ENCODE measurements at places on chromosomes 6 and 20. TPM values are rescaled to one million over a fixed set of nuclear protein-coding genes. Genes with fewer than 3 reads are reported as not detected.

The SEMG1 gene
- polyA plus RNA-seq, result not detected

The TFAP2C gene
- polyA plus RNA-seq, result not detected

The BMP5 gene
- not detected for polyA plus RNA-seq

The NKAIN2 gene
- not detected for polyA plus RNA-seq

The KIAA0408 gene
- polyA plus RNA-seq, result not detected

The AGPAT4 gene
- 14.8 TPM for polyA plus RNA-seq

The TRIM10 gene
- not detected for polyA plus RNA-seq

The WFDC12 gene
- polyA plus RNA-seq, result not detected

The FAM162B gene
- not detected for polyA plus RNA-seq

The ZFP57 gene
- 5.2 TPM for polyA plus RNA-seq

The ETV7 gene
- polyA plus RNA-seq, result 2.0 TPM

DNA sequence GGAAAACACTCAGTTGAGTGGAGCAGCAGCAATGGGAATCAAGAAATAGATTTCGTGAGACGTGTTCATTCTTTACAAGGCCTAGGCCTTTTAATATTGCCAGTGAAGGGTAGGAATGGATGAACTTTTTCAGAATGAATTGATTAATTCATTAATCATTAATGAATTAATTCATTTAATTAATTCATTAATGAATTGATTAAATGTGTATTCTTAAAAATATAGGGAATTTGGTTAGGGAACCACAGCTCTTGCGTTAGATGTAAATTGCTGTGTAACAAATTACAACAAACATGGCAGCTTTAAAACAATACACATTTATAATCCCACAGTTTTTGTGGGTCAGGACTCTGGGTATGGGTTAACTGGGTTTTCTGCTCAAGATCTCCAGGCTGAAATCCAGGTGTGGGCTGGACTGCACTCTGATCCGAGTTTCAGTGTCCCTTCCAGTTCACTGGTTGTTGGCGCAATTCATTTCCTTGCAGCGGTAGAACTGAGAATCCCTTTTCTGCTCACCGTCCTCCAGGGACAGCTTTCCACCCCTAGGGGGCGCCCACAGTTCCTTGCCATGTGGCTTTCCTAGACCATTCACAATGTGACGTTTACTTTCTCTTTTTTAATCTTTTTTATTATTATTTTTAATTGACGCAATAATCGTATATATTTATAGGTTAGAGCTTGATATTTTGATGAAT is 32.8 kb upstream of the BCAS1 start:
- peak; percentile 45 for DNase-seq

DNA sequence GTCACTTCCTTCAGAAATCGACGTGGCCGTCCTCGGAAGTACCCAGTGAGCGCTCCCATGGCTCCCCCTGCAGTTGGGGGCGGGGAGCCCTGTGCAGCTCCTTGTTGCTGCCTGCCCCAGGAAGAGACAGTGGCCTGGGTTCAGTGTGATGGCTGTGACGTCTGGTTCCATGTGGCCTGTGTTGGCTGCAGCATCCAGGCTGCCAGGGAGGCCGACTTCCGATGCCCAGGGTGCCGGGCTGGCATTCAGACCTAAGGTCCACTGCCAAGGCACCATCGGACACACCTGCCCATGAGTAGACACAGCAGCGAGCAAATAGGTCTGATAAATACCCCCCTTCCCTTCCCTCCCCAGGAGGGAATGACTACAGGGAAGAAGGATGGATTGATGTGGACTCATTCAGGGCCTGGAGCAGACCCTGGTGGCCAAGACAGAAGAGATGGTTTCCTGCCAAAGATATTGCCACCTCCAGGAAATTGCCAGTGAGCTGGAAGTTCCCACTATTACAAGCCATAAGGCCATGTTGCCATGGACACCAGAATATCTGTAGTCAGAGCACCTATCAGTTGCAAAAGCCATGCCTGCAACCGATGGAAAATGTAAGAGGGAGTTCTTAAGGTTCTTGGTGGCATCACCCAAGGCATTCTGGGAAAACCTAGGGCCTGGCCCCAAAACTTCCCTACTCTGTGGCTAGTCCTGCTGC is 4.2 kb downstream of the TCF19 start:
- DNase-seq, result no peak

GRCh38 chr6:80186082-80186481 is 79.6 kb downstream of the BCKDHB start:
- no peak for DNase-seq

DNA sequence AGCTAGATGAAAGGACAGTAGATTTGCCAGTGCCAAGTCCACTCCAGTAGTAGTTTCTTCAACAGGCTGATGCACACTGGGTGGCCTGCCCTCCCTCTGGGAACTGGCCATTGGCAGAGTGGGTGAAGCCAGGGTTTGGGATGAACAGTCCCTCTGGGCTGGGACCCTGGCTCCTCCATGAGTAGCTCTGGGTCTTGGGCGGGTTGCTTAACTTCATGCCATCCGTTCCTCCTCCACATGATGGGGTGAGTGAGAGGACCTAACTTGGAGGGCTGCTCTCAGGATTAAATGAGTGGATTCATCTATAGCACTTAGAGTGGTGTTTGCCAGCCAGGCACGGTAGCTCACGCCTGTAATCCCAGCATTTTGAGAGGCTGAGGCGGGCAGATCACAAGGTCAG is 47.2 kb downstream of the PLAGL2 start:
- DNase-seq, result no peak

GRCh38 chr20:17558154-17558940 is 11.5 kb upstream of the DSTN start:
- DNase-seq, result no peak

DNA sequence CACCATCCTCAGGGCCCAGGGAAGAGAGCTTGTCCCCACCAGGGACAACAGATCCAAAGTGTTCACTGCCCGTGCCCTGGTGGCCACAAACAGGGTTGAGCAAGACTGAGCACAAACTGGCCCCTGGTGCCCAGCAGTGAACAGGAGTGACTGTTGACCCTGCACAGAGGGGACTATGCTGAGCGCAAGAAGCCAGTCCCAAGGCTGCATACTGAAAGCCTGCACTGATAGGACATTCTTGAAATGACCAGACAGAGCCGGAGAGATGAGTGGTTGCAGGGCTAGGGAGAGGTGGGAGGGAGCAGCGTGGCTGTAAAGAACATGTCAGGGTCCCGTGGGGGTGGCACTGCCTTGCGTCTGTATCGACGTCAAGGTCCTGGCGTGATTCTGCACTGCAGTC is 2.9 kb upstream of the FNDC11 start:
- no peak for DNase-seq

GRCh38 chr6:36598739-36599318 is 4.7 kb downstream of the SRSF3 start:
- DNase-seq, result no peak

DNA sequence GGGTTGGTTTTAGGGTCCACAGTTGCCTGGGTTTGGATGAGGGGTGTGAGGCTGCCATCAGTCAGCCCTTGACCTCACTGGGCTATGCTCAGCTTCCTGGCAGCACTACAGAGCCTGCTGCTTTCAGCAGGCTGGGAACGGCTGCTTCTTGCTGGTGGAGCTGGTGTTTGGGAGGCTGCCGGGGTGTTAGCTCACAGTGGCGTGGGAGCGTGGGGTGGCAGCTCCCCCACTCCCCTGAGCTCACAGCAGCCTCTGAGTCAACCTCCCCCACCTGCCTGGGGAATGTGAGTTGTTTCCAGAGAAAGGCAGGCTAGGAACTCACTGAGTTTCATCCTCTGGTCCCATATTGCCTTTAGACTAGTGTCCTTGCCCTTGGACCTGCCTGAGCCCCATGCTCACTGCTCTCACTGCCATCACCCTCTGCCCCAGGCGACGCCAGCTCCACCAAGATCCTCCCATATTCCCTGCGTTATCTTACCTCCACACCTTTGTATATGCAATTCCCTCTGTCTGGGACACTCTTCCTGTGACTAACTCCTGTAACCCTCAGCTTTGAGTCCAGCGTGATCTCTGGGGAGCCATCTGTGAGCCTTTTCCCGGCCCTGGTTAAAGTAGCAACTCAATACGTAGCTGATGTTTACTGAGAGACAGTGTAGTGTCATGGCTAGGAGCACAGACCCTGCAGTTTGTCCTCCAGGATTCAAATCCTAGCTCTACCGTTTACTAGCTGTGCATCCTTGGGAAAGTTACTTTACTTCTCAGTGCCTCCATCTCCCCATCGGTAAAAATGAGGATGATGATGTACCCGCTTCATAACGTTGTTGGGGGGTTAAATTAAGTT is 34.8 kb downstream of the PPP1R16B start:
- peak; percentile 55 for DNase-seq

DNA sequence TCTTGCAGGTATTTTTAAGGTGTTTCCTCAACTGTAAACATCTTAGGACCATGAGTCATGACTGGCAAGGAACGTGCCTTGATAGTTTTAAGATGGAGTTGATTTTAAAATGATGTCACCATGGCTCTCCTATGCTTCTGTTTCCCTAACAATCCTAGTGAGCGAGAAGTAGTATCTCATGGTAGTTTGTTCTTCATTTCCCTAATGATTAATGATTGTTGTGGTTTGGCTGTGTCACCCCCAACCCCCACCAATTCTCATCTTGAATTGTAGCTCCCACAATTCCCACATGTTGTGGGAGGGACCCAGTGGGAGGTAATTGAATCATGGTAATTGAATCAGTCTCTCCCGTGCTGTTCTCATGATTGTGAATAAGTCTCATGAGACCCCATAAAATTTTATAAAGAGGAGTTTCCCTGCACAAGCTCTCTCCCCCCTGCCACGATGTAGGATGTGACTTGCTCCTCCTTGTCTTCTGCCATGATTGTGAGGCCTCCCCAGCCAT is 16.8 kb upstream of the BNIP5 start:
- DNase-seq, result no peak

- DNase-seq, result no peak
Measured at GRCh38 chr6:75204959-75205775, 686 bp downstream of the COL12A1 start.

DNA sequence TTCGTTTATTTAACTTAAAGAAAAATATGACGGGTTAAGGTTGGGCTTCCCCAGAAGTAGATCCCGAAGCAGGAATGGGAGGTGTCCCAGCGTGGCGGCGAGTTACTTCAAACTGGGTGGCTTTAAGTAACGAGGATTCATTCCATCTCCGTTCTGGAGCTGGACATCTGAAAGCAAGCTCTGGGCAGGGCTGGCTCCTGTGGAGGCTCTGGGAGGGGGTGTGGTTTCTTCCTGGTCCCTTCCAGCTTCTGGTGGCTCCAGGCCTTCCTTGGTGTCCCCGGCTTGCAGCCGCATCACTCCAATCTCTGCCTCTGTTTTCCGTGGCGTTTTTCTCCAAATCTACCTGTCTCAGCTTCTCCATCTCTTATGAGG is 47.3 kb upstream of the BHLHE23 start:
- no peak for DNase-seq

DNA sequence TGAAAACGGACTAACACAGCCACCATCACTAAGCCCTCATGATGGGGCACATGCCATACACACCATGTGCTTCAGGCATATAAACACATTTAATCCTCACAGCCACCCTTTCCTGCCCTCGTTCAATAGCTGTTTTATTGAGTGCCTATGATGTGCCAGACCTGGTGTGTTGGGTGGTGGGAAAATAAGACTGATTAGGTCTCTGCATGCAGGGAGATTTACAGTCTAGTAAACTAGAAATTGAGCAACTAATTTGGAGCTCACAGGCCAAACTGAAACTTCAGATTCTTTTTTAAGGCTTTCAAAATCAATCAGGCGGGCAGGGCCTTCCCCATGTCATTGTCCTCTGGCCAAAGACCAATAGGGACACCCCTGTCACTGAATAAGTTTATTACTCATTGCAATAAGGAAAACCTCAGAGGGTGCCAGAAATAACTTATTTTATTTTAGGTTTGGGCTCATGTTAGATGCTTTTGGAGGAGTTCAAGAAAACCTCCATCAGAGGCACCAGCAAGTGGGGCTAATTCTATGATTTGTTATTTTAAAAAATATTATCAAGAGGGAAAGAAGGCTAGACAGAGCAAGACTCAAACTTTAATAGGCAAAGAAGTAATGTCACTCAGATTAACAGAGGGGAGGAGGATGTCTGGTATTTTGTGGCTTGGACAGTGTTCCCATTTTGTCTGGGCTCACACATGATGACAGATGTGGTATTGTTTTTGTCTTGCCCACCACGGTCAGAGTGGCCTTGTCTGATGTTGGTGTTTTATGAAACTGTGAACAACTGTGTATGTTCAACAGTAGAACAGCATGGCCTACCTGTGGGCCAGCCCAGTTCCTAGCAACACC is 12.0 kb downstream of the ZFP64 start:
- DNase-seq, result no peak

DNA sequence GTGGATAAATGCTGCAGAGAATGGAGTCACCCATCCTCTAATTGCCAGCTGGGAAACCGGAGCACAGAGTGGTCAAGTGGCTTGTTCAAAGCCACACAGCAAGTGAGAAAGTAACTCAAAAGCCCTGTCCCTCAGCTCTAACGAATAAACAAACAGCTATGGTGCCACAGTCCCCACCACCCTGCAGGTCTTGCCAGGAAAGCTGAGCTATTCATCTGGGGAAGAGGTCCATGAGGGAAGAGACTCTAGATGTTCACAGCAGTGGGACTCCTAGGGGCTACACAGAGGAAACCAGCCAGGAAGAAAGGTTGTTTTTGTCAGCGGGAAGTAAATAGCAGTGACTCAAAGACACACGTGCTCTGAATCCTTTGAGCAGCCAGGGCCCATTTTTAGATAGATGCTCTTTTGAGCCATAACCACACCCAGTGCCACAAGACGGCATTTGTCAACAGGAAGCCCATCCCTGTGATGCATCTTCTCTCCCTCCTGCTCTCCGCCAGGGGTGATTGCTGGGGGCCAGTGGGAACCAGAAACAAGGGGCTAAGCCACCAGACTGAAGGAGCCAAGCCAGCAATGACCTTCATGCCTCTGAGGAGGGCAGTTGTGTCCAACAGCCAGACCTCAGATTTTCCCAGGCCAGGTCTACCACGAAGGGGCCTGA is 32.4 kb upstream of the TCP11 start:
- no peak for DNase-seq

DNA sequence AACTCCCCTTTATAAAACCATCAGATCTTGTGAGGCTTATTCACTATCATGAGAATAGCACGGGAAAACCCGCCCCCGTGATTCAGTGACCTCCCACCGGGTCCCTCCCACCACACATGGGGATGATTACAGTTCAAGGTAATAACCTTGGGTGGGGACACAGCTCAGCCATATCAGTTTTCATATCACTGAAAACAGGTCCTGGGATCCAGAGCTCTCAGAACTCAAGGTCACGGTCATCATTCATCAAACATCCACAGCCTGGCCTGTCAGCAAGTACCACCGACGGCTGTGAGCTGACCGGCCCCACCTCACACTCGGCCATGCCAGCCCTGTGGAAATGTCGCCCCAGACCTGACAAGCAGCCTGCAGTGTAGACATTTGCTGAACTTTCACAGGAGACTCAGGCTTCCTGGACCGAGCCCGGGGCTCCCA is 14.1 kb upstream of the FRMD1 start:
- DNase-seq, result no peak

- DNase-seq, result peak; percentile 35
Measured at GRCh38 chr20:2172305-2173175, 70.9 kb downstream of the STK35 start.
